Smooth muscle cell of the coronary artery (primary cell): ENCODE measurements at places on chromosomes 7 and 10. TPM values are rescaled to one million over a fixed set of nuclear protein-coding genes. Genes with fewer than 3 reads are reported as not detected.

Gene ZNF804B
- total RNA-seq = not detected in 2 replicates

Gene NRAP
- under 0.01 TPM in 1 of 2 replicates, not detected in the other for total RNA-seq

Gene HSPA12A
- total RNA-seq = 0.90 and 15.7 TPM in 2 replicates

Gene TRIM73
- 0.68 and 1.3 TPM in 2 replicates for total RNA-seq

Gene CALML3
- total RNA-seq = not detected in 2 replicates

Gene AGBL3
- total RNA-seq = 0.30 and 1.2 TPM in 2 replicates

Gene RAPGEF5
- total RNA-seq = 1.7 and 1.9 TPM in 2 replicates

Gene PHKG1
- total RNA-seq = 0.98 and 7.5 TPM in 2 replicates

Gene IFRD1
- total RNA-seq = 42.9 and 47.4 TPM in 2 replicates

Gene SSC4D
- 0.68 TPM in 1 of 2 replicates, not detected in the other for total RNA-seq

Gene EN2
- under 0.01 TPM in 1 of 2 replicates, not detected in the other for total RNA-seq

Gene UBE2D1
- total RNA-seq = 7.1 and 7.3 TPM in 2 replicates
